ENCODE measurements at places on chromosomes 16 and 17.

GRCh38 chr16:52707676-52708337 lies 160.9 kb upstream of the TOX3 start:
- no peak for DNase-seq

GRCh38 chr17:31408586-31408985 lies 17.1 kb downstream of the RAB11FIP4 start:
- no peak for DNase-seq

- no peak for DNase-seq
Measured at GRCh38 chr16:83110269-83110668, 483.5 kb downstream of the CDH13 start.

GRCh38 chr17:82350182-82351030 lies 8.6 kb upstream of the TEX19 start:
- DNase-seq = peak; percentile 55

- DNase-seq = peak; percentile 22
Measured at GRCh38 chr16:28549301-28549899, 4.3 kb upstream of the SGF29 start.

DNA sequence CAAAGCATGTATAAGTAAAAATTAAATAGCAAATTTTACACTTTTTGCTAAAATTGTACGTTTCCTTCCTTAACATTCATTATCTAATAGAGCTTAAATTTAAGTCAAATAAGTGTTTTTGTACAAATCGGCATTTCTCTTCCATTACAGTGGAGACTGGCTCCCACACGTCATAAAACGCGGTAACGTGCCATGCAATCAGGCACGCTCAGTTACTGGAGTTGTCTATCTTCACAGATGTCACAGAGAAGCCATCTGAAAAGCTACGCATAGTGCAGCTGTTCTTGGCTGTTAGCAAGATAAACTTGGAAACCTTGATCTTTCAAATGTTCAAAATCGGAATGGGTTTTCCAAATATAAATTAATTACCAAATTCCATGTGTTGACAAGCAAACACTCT lies 165.3 kb downstream of the STX8 start:
- no peak for DNase-seq

- no peak for DNase-seq
Measured at GRCh38 chr16:73543970-73544599, 496.2 kb upstream of the ZFHX3 start.

GRCh38 chr16:63789603-63790002 lies 1332.3 kb downstream of the CDH11 start:
- peak; percentile 0 for DNase-seq

GRCh38 chr16:15443753-15444152 lies 9.4 kb downstream of the BMERB1 start:
- no peak for DNase-seq

- no peak for DNase-seq
Measured at GRCh38 chr16:55372792-55373488, 48.9 kb downstream of the IRX6 start.

DNA sequence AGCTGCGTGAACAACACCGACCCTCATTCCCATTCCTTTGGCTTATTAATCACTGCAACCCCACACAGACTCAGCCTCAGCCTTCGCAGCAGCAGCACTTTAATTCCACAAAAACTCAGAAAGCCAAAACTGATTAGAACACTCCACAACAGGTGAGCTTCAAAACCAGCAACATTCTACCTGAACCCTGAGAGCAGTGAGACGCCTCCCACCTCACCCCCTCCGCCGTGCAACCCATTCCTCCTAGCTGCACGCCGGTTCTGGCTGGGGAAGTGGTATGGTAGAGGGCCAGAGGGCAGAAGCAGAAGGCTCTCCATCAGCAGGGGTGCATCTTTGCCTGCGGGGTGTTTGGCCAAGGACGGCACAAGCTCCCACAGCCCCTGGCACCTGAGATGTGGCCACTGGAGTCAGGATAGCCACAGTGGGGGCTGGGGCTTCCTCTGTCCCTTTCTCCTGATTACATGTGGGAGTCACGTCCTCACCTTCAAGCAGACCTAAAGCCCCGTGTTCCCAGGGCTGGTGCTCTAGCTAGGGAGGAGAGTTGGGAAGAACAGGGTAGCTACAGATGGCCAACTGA lies 1.6 kb downstream of the BORCS6 start:
- DNase-seq = no peak

GRCh38 chr17:65417406-65418221 lies 143.8 kb downstream of the AXIN2 start:
- no peak for DNase-seq

DNA sequence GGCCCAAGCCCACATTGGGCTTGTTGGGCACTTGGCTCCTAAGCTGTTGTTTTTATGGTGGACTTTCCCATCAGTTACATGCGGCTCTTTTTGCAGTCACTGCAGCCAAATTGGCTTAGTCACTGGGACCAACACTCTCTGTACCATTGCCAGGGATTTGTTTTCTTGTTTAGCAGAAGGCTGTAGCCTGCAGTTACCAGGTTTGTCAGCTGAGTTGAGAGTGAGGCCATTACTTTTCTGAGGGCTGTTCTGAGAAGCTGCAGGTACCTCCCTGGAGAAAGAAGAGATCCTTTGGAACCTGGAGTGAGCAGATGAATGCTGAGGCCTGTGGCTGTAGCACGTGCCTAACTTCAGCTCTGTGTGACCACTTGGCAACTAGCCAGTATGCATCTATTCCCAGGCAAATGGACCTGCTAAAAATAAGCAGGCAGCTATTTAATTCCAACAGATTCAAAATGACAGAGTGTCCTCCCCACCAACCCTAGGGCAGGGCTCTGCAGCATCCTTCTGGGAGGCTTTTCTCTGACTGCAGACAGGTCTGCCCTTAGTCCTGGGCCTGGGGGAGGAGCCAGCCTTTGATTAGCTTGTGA lies 12.9 kb downstream of the AKAP1 start:
- DNase-seq = no peak

DNA sequence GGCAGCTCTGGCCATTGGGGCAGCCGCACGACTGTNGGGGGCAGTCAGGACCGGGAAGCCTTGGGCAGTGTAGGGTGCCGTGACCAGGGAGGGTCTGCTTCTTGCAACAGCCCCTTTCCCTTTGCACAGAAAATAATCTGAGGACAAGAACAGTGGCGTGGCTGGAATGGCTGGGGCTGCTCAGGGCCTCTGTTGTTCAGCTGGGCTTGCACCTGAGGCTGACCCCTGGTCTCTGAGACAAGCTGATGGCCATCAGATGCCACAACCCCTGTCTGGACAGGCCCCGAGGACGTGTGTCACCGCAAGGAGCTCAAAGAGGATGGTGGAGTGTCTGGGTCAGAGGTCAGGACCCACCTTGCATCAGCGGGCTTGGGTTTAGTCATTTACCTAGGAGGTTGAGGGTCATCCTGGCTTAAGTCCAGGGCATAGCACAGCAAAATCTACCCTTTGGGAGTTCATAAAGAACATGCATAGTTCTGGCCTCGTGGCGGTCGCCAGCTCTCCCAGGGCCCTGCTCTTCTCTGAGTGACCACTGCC lies 46.9 kb downstream of the METRNL start:
- no peak for DNase-seq

Measured in activated CD4-positive, alpha-beta T cell treated with anti-CD3 and anti-CD28 coated beads, Interleukin-2, Interleukin-6, amounts not matched to agents 100 ng/mL and 50 ng/mL, durations not matched to agents 16 hours and 8 hours (primary cell).